ENCODE measurements at places on chromosomes 16 and 17.

- H3K36me3 ChIP-seq, result peaks cover 49% of the 10 kb centered on the region
- no peak for DNase-seq
- H3K4me1 ChIP-seq, result peaks cover 59% of the 10 kb centered on the region
- H3K27ac ChIP-seq, result peak overlapping the region; percentile 95
Observed at GRCh38 chr16:30660424-30661261, 2.4 kb downstream of the FBRS start.

DNA sequence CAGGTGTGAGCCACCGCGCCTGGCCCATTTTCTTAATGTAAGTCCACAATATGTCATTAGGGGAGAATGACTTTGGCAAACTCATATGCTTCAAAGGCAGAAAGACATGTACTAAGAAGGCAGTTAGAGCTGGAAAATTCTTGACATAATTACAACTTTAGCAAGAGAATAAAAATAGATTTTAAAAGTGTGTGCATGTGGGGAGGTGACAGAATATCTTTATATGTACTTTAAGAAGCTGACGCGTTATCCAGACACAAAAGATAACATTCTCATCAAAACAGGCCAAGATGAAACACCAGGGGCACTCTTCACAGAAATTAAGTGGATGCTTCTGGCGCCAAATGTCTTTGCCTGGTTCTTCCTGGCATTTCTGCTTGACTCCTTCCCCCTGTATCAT lies 28.2 kb downstream of the GJC1 start:
- H3K4me3 ChIP-seq, result no peak overlapping the region
- H3K27ac ChIP-seq, result peak overlapping the region; percentile 90
- H3K27me3 ChIP-seq, result no peaks in the 10 kb centered on the region
- no peaks in the 10 kb centered on the region for H3K4me1 ChIP-seq
- no peak for DNase-seq

DNA sequence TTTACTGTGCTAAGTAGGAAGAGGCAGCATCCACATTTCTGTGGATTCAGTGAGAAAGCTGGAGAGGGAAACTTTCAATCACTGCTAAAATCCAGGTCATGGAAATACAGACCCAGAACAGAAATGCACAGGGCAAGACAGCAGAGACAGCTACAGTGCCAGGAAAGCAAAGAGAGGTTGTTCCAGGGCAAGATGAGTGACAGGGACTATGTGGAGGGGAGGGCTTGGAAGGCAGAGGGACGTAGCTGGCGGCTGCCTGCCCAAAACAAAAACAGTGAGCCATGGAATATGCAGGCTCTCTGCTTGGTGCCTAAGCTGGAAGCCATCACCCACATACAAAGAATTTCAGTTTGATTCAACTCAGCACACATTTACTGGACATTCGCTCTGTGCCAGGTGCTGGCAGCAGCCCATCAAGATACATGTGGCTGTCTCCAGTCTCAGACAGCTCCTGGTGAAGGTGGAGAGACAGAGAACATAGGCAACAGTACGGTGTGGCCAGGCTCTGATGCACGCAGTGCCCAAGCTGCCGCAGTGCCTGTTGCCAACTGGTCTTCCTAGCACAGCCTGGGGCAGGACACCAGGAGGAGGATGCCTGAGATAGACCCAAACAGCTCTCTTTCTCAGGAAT lies 88.7 kb downstream of the AIPL1 start:
- no peaks in the 10 kb centered on the region for H3K36me3 ChIP-seq
- H3K4me1 ChIP-seq, result no peaks in the 10 kb centered on the region
- DNase-seq, result no peak
- no peaks in the 10 kb centered on the region for H3K27me3 ChIP-seq

- H3K4me3 ChIP-seq, result no peak overlapping the region
- H3K4me1 ChIP-seq, result no peaks in the 10 kb centered on the region
- H3K27me3 ChIP-seq, result no peaks in the 10 kb centered on the region
Observed at GRCh38 chr16:88369447-88370008, 13.2 kb upstream of the ZNF469 start.

- H3K36me3 ChIP-seq, result no peaks in the 10 kb centered on the region
- no peaks in the 10 kb centered on the region for H3K4me1 ChIP-seq
- H3K4me3 ChIP-seq, result peak overlapping the region; percentile 36
Observed at GRCh38 chr16:21645261-21645721, 7.1 kb downstream of the IGSF6 start.

GRCh38 chr16:35690413-35690812 lies 2231.0 kb downstream of the TP53TG3F start:
- no peak for DNase-seq
- no peak overlapping the region for H3K4me3 ChIP-seq
- H3K27ac ChIP-seq, result no peak overlapping the region
- no peaks in the 10 kb centered on the region for H3K36me3 ChIP-seq
- H3K27me3 ChIP-seq, result no peaks in the 10 kb centered on the region

- H3K4me1 ChIP-seq, result no peaks in the 10 kb centered on the region
- DNase-seq, result no peak
- H3K36me3 ChIP-seq, result no peaks in the 10 kb centered on the region
- H3K27ac ChIP-seq, result no peak overlapping the region
- no peaks in the 10 kb centered on the region for H3K27me3 ChIP-seq
Observed at GRCh38 chr17:4724650-4725049, 6.6 kb upstream of the MED11 start.

DNA sequence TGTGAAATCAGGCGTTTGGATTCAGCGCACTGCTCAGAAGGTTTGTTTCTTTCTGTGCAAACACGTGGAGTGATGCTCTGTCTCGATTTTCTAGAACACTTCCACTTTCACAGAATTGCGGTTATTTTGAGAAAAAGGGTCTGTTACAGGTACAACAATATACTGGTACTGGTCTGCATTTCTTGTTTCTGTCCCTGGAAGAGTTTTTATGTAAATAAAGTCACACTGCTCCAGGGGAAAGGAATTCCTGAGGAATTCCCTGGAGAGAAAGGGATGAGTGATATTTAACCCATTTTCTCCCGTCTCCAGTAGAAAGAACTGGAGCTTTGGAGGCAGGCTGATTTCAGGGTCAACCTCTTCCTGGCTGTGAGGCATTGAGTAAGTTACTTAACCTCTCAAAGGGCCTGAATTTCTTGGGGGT lies 16.2 kb upstream of the RMI2 start:
- DNase-seq, result no peak
- H3K36me3 ChIP-seq, result no peaks in the 10 kb centered on the region
- H3K27me3 ChIP-seq, result no peaks in the 10 kb centered on the region
- H3K4me3 ChIP-seq, result no peak overlapping the region
- no peaks in the 10 kb centered on the region for H3K4me1 ChIP-seq

- no peak for DNase-seq
- H3K4me1 ChIP-seq, result no peaks in the 10 kb centered on the region
- no peaks in the 10 kb centered on the region for H3K27me3 ChIP-seq
- no peaks in the 10 kb centered on the region for H3K36me3 ChIP-seq
- no peak overlapping the region for H3K4me3 ChIP-seq
Observed at GRCh38 chr17:36608280-36608679, 6.9 kb downstream of the MRM1 start.

DNA sequence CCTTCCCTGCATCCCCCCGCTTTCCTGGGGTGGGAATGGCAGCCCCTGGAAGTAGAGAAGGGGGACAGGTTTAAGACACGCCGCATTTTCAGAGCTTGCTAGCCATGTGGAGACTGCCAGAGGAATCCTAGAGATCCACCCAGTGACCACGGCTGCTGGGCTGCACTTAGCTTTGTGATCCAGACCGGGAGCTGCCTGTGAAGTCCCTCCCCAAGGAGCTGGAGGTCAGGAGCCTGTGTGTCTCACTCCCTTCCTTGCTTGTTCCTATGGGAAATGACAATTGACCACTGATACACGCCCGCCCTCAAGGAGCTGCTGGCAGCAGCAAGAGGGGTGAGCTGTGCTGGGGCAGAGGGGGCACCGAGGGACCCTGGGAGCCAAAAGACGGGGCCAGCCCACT lies 73.7 kb downstream of the SREBF1 start:
- peaks cover 67% of the 10 kb centered on the region for H3K4me1 ChIP-seq
- no peak overlapping the region for H3K4me3 ChIP-seq
- no peaks in the 10 kb centered on the region for H3K36me3 ChIP-seq
- no peak for DNase-seq
- H3K27ac ChIP-seq, result no peak overlapping the region

DNA sequence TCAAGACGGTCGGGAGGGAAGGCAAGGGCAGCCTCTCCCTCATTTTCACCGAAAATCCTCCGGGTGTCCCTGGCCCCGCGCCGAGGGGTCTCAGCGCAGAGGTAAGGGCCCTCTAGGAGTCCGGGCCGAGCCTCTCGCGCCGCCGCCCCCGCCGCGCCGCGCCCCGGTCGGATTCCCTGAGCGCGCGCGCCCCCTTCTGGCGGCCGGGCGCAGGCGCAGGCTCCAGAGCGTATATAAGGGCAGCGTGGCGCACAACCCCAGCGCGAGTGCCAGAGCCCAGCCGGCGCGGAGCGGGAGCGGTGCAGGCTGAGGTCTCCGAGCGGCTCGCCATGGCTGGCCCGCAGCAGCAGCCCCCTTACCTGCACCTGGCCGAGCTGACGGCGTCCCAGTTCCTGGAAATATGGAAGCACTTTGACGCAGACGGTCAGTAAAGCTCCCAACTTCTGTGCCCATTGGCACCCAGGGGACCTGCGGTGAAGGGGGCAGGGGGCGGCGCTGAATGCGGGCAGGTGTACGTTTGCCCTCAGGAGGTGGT lies at the start of gene CALB2:
CALB2 (plus strand) TSS at position 260 of the 535 bp plus-strand sequence; CDS start at position 330, 70 bp downstream.
- no peaks in the 10 kb centered on the region for H3K27me3 ChIP-seq
- H3K4me1 ChIP-seq, result peaks cover 12% of the 10 kb centered on the region
- H3K36me3 ChIP-seq, result no peaks in the 10 kb centered on the region
- peak; percentile 66 for DNase-seq

DNA sequence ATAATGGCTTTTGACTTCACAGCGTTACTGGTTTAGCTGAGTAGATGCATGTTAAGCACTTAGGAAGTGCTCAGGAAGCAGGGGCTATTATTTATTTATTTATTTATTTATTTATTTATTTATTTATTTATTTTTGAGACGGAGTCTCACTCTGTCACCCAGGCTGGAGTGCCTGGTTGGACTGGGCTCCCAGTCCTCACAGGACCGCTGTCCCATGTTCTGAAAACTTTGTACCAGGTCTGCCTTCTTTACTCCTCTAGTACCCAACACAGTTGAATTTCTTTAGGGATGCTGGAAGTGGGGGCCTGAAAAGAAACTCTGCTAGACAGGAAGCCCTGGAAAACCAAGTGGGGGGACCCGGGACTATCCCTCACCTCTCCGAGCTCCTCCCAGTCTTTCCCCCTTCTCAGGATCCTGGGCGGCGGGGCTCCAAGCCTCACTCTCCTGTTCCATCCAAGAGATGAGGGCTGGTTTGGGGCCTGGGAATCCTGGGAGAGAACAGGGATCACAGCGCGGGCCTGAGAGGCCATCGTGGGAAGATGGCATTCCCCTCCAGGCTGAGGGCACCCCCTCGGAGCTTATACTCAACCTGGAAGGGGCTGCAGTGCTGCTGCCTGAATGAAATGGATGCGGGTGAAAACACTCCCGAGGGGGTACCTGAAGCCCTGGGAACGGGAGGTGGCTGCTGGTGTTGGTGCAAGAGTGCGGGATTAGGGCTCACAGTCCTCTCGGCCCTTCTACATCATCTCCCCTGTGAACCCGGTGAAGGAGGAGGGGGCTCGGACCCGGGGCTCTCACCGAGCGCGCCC lies 674 bp downstream of the ZNF688 start:
- H3K27me3 ChIP-seq, result no peaks in the 10 kb centered on the region
- H3K36me3 ChIP-seq, result no peaks in the 10 kb centered on the region
- no peak for DNase-seq
- peak overlapping the region; percentile 66 for H3K4me3 ChIP-seq
- H3K4me1 ChIP-seq, result peaks cover 24% of the 10 kb centered on the region

DNA sequence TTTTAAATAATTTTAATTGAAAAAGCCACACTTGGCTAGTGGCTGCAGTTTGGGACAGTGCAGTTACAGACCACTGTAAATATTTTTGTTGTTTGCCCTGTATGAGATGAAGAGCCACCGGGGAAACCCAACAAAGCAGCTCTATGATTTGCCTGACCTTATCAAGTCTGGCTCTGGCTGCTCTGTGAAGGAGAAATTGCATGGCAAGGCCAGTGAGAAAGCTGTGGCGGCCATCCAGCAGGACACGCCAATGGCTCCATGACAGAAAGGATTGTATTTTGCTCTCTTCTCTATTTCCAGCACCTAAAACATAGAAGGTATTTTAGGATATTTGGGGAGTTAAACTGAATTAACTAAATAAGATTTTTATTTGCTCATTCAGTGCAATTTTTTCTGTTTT lies 330.0 kb upstream of the DYNLRB2 start:
- no peaks in the 10 kb centered on the region for H3K27me3 ChIP-seq
- no peak overlapping the region for H3K4me3 ChIP-seq
- no peaks in the 10 kb centered on the region for H3K4me1 ChIP-seq
- peak; percentile 62 for DNase-seq
- H3K27ac ChIP-seq, result no peak overlapping the region

- H3K36me3 ChIP-seq, result no peaks in the 10 kb centered on the region
- H3K27ac ChIP-seq, result no peak overlapping the region
- H3K4me1 ChIP-seq, result no peaks in the 10 kb centered on the region
- no peak overlapping the region for H3K4me3 ChIP-seq
Observed at GRCh38 chr17:28449859-28450258, 23.6 kb upstream of the SLC13A2 start.

DNA sequence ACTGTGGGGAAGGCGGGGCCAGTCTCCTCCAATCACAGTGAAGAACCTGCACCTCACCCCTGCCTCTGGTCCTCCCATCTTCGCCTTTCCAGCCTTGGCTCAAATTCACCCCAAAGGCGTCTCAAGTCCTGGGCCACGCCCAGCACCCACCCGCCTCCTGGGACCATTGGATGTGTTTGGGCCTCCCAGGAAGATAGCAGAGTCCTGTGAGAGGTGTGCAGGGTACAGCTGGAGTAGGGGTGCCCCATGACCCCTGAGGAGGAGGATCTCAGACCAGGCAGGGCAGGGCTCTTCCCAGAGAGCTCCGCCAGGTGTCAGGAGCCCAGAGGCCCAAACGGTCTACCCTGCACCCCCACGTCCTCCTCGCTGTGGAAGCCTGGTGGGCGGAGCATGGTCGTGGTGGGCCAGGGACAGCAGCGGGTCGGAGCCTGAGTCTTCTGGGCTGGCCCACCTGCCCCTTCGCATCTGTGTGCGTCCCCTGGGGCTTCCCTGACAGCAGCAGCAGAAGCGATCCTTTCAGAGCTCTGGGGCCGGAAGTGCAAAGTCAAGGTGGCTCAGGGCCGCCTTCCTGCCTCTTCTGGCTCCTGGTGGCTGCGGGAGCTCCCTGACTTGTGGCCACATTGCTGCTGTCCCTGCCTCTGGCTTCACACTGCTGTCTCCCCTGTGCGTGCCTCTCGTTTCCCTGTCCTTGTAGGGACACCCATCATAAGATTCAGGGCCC lies 34.9 kb upstream of the ZNF469 start:
- no peaks in the 10 kb centered on the region for H3K4me1 ChIP-seq
- no peaks in the 10 kb centered on the region for H3K27me3 ChIP-seq
- no peak overlapping the region for H3K27ac ChIP-seq
- no peak overlapping the region for H3K4me3 ChIP-seq

GRCh38 chr16:55647798-55648197 lies 8.0 kb upstream of the SLC6A2 start:
- no peak overlapping the region for H3K27ac ChIP-seq
- no peak overlapping the region for H3K4me3 ChIP-seq
- H3K27me3 ChIP-seq, result no peaks in the 10 kb centered on the region
- H3K36me3 ChIP-seq, result no peaks in the 10 kb centered on the region
- H3K4me1 ChIP-seq, result no peaks in the 10 kb centered on the region
- no peak for DNase-seq

Measured in right atrium auricular region (tissue), 2 donors.